ENCODE measurements at places on chromosomes 5 and 9.
A peak's percentile ranks its signal among the peaks of the same experiment; 100 is the strongest.

- DNase-seq, result peak; percentile 41
These were observed 12.7 kb upstream of the TDRD7 start for GRCh38 chr9:97398999-97399758.

DNA sequence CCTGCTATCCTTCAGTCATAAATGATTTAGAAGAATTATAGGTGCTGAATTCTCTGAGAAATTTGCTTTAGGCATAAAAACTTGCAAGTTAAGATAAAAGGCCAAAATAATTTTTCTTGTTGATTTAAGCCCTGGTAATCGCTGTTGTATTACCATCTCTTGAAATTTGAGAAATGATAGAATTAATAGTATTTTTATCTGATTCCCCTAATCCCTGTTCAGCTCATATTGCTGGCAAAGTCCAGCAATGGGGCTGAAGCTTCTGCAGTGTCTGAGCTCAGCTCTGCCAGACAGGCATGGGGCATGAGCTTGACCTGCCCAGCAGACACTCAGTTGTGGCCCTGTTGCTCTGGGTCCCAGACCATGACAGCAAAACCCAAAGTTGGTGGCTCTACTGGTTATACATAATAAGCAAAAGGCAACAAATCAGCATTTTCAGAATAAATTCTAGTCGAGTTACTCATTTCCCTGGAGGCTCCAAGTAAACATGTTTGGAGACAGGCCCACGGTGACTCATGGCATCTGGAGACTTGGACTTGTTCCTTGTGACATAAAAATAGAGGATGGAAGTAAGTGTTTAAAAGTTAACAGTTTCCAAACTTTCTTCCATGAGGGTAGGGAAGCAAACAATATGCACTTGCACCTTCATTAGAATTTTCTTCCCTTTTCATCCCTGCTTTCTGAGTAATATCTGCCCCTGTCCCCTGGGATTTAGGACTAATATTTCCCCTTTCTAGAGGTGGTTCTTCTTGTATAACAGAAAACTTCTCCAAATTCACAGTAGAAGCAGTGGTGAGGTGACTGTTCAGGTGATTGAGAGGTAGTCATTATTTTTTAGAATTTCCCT lies 60.2 kb upstream of the SLC2A8 start:
- peak; percentile 86 for DNase-seq

DNA sequence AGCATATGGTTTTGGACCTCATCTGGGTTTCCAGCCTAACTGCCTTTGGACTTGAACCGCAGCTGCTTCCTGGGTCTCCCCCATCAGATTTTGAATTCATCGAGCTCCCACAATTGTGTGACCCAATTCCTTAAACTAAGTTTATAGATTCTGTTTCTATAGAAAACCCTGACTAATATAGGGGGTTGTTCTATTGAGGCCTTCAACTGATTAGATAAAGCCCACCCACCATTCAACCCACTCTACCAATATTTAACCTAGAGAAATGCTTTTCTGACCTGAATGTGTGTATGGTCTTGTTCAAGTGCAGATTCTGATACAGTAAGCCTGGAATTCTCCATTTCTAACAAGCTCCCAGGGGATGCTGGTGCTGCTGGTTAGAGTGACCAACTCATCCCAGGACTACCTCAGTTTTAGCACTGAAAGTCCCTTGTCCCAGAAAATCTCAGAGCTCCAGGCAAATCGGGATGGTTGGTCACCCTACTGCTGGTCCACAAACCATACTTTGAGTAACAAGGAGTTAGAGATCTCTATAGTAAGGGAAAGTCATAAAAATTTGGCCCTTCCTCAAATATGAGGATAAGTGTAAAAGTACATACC lies 31.7 kb upstream of the GNE start:
- DNase-seq, result no peak

DNA sequence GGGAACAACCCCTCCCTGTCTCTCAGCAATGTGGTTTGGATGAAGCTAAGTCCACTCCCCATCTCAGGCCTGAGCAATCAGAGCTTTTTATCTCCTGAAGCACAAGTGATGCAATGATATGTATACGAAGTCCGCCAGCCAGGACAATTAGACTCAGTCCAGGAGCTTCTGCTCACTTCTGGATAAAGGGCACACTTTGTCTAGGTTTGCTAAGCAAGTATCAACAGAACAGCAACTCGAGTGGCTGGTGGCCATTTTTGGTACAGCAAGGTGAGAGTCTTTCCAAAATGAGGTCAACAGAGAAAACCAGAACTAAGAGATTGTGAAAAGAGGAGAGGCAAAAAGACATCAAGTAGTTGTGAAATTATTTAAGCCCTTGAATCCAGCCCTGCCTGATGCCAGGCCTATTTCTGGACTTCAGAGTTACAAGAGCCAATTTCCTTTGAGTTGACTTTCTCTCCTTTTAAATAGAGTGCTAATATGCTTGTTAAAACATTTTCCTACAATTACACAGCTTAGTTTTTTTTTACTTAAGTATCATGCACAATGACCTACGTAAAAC lies 8.2 kb downstream of the NDUFA8 start:
- no peak for DNase-seq

GRCh38 chr5:24644761-24645160 lies at the start of gene CDH10:
CDH10 (minus strand) TSS chr5:24644978; CDS start chr5:24593490, 51,488 bp downstream.
- no peak for DNase-seq

DNA sequence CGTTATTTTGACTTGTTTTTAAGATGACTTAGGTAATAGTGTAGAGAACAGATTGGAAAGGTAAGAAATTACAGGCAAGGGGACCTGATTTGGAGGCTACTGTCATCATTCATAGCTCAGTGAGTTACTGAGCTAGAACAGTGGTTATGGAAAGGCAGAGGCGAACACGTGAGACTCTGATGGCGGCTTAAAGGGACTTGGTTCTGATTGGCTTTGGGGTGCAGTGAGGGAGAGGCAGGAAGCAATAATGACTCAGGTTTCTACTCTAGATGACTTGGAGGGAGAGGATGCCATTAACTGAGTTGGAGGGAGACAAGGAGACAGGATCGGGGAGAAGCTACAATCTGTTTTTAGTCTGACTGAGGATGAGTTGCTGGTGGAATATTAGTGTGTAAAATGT lies 3.0 kb downstream of the F2RL2 start:
- no peak for DNase-seq

GRCh38 chr9:88998911-88999310 lies 7.6 kb downstream of the S1PR3 start:
- DNase-seq, result no peak

- DNase-seq, result peak; percentile 81
These were observed at the start of gene SURF6 for GRCh38 chr9:133335924-133336811. SURF6 (minus strand) TSS chr9:133336188; CDS start chr9:133336132, 56 bp downstream.

- DNase-seq, result no peak
These were observed 319.8 kb downstream of the HCN1 start for GRCh38 chr5:45376417-45376816.

DNA sequence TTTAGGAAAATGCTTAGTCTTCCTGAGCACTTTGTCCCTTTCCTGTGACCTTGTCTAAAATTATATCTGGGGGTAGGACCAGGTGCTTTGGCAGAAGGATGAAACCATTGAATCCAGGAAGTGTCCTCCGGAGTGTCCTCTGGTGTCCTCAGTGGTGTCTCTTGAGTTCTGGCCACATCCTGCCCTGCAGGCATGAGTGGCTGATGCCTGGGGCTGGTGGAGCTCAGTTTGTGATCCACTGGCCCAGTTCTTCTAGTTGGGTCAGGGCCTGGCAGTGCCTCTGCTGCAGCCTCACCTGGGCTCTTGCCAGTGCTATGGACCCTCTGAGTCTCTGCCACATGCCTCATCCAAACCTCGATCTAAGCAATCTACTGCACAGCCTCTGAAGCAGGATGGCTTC lies 14.4 kb upstream of the TMED7 start:
- no peak for DNase-seq

DNA sequence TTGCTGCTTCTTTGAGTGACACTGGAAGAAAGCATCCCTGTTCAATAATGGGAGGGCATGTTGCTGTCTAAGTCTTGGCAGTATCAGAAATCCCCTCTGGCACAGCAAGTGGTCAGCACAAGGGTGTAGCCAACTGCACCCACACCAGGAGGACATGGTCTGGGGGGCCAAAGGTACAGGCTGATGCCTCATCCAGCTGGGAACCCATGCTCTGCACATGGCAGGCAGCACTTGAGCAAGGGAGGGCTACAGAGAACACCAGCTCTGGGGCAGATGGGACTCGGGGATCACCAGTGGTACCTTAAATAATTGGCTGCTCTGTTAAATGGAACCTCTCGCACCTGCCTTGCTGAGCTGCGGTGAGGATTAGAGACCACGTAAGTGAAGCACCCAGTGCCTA lies 265.2 kb downstream of the SYK start:
- no peak for DNase-seq

DNA sequence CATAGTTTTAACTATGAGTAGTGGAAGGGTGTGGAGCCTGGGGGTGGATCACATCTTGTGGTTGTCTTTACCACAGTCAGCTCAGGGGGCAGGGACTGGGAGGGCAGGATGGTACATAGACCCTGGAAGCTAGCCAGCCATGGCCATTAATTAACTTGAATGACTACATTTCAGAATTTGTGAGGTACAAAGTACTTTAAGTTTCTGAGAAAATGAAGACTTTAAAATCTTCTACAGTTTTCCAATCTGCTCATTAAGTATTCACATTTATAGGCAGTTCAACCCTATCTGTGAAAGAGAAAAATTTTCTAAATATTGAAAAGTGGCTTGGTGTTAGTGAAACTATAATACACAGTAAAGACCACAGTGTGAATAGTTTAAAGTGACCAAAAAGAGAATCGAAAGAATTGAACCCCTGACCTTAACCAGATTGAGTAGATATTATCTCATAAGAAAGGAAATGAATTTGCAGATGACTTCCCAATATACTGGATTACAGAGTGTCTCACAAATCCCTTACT lies 234.2 kb upstream of the MEF2C start:
- no peak for DNase-seq

DNA sequence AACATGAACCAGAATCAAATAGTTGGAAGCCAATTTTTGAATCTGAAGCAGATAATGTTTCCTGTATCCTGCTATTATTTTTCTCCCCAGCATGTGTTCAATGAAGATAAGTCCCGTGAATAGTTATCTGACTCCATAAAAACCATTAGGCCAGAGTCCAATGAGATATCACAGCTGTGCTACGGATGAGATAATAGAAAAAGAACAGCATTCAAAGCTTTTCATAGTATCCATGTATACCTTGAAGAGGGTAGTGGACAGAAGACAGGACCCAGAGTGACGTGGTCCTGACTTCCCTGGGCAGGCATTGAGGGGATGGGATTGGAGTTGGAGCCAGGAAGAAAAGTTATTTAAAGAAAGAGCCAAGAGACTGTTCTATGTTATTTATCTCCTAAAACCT lies 50.7 kb upstream of the C6 start:
- peak; percentile 36 for DNase-seq

GRCh38 chr5:150780816-150781221 lies 2.3 kb downstream of the SMIM3 start:
- DNase-seq, result no peak

GRCh38 chr5:11468334-11469039 lies 435.8 kb downstream of the CTNND2 start:
- DNase-seq, result no peak

- no peak for DNase-seq
These were observed 17.8 kb downstream of the NOTCH1 start for GRCh38 chr9:136527721-136528710.

DNA sequence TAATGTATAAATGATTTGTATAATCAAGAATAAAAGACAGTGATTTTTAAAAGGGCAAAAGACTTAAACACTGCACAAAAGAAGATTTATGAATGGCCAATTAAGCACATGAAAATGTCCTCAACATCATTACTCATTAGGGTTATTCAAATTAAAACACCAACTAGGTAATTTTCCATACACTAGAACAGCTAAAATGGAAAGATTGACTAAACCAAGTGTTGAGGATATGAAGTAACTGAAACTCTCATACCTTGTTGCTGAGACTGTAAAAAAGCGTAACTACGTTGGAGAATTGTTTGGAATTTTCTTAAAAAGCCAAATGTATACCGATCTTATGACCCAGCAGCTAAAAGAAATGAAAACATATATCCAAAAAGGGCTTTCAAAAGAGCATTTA lies 144.9 kb downstream of the SGCD start:
- no peak for DNase-seq

DNA sequence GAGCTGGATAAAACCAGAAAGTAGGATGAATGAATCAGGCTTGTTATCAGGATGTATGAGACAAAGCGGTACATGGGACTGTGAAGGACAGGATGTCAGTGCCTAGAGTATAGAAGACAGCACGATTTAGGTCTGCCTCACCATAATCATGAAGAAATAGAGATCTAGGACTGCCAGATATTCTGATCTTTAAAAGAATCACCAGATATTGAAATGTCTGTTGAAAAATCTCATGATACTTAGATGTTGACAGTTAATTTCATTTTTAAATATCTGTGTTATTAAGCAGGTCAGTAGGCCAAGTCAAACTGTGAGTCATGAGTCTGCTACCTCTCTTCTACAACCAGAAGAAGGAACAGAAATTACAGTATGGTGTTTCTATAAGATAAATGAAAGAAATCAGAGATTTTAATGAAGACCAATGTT lies 65.0 kb downstream of the ST8SIA4 start:
- DNase-seq, result no peak

DNA sequence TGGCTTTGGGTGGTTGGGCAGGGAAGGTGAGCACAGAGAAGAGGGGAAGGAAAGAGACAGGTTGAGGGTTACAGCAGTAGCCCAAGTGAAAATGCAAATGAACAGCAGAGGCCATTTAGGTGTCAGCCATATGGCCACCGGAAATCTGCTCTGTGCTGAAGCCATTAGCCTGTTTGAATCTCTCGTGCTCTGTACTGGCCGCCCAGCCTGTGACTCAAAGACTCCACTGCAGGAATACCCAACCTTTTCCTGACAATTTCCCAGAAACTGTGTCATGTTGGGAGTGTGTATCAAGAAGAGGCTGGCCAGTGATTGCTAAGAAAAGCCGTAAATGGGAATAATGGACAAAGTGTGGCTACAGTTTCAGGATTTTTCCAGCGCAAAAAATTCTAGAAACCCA lies 35.9 kb upstream of the RAI14 start:
- DNase-seq, result no peak

DNA sequence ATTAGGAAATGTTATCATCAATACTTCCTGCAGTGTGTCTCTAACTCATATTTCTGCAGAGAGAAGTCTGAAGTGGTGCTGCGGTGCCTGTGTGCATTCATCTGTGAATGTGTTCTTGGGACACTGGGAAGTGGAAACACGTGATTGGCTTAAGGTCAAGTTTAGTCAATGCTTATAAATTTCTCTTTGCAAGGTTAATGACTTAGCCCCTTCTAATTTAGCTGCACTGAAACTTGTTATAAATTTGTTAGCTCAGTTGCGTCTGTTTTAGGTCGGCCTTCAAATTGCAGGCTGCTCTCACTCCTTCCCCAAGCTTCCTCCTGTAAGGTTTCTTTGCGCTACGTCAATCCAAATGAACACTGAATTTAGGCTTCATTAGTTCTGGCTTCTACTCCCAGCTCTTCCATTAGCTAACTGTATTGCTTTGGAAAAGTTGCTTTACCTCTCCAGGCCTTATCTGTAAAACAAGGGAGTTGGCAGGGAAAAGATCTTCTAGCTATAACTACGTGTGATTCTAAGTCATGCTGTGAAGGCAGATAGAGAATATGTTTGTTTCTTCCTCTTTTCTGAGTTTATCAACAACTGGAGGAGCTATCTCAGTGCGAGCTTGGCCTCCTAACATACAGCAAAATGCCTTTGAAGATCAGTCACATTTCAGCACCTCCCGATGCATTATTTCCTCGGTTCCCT lies 341.8 kb downstream of the NFIB start:
- DNase-seq, result no peak
